ENCODE measurements at places on chromosomes 2 and 18.

- no peak for DNase-seq
Measured at GRCh38 chr2:30348825-30349224, 98.2 kb upstream of the LCLAT1 start.

GRCh38 chr2:241009601-241010530, 11.4 kb downstream of the SNED1 start:
- no peak for DNase-seq

GRCh38 chr2:10452312-10452711, 4.2 kb upstream of the ODC1 start:
- no peak for DNase-seq

- no peak for DNase-seq
Measured at GRCh38 chr2:235626658-235627057, 132.8 kb downstream of the AGAP1 start.

DNA sequence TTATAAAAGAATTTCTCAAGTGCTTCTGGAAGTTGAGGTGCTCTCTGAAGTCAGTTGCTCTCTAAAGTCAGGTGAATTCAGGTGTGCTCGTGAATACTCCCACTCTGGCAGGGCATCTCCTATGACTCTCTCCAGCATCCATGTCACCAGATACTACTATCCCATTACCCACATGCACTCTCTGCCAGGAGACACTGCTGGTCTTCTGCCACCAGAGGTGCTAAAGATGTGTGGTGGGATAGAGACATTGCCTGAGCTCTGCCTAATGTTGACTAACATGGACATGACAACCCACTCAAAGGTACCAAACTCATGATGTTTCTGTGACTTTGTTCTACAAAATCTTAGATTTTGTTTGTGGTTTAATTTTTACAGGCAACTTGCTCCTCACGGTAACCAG, 106.4 kb upstream of the HNRNPA3 start:
- DNase-seq: no peak

DNA sequence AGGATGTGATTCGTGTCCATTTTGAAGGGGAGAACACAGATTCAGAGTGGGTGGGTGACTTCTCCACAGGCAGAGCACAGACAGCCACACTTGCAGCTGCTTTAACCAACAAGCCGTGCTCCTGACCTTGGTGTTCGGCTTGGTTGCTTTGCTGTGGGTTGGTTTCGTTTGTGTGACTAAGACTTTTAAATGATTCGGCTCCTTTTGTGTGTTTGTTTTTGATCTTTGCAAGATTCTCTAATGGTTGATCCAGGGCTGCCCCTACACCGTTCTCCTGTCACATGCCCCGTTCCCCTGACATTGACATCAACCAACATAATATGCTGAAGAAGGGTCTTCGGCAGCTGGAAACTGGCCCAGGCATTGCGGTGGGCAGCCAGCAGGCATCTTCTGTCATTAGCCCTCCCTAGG, 95.9 kb upstream of the MBOAT2 start:
- no peak for DNase-seq

GRCh38 chr2:111118981-111119821, 1.5 kb upstream of the BCL2L11 start:
- no peak for DNase-seq

DNA sequence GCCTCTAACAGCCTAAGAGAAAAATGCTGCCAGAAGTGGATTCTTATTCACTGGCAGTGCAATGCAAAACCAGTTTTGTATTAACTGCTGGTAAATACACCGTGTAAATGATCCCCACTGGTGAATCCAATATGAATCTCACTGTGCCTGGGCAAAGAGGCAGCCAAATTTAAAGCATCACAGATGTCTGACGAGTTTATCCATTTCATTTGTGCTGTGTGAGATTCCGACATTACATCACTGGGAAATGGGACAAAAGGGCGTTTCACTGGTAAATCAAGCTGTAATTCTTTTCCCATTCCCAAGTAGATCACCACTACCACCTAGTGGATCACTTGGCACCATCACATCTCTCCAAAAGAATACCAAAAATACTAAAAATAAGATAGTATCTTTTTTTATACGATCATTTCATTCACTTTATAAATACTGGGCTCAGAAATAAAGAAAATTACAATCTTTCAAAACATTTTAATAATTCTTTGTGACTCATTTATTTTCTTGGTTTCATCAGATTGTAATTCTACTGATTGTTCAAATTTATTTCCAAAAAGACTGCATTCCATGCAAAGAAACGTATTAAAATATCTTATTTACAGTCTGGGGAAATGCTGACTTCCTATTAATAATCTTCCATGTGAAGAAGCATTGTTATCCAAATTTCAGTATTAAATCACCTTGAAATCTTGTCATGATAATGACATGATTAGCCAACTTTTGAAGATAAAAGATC, 125.6 kb downstream of the GRB14 start:
- no peak for DNase-seq

GRCh38 chr2:200479692-200480265, 30.1 kb downstream of the KCTD18 start:
- DNase-seq: no peak

GRCh38 chr2:192579965-192580700, 385.4 kb upstream of the TMEFF2 start:
- no peak for DNase-seq

DNA sequence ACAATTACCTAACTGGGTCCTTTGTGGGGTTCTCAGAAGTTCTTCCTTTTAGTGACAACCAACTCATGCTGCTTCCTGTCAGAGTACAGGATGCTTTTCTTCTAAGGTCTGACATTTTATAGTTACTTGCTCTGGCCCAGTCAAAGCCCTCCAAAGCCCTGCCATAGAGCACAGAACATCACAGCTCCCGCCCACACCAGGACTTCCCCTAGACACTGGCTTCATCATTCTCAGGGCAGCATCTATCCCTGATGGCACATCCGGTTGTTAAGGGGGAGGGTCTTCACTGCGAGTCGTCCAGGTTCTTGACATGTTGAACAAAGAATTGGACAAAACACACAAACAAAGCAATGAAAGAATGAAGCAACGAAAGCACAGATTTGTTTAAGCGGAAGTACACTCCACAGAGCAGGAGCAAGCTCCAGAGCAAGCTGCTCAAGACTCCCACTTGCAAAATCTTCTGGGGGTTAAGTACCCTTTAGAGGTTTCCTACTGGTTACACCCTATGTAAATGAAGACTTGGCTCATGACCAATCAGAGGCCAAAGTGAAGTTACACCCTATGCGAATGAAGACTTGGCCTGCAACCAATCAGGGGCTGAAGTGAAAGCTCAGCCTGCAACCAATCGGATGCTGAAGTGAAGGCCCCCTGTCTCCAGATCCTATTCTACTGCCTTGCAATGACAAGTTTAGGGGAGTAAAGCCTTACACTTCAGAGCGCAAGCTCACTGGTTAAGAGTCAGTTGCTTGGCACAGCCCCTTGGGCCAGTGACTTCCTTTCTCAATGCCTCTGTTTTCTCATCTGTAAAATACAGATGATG, 79.0 kb downstream of the HDAC4 start:
- DNase-seq: no peak

DNA sequence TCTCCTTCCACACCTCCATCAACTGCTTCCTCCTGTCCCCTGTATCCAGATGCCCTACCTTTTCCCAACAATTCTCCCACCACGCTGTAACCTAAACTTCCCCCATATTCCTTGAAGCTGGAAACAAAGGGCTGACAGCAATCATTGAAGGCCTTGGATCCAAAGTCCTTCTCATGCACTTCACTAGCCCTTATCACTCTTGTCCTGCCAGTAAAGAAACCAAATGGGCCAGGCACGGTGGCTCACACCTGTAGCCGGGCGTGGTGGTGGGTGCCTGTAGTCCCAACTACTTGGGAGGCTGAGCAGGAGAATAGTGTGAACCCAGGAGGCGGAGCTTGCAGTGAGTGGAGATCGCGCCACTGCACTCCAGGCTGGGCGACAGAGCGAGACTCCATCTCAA, 11.9 kb upstream of the ADNP2 start:
- no peak for DNase-seq

GRCh38 chr2:68340226-68341061, 20.7 kb upstream of the CNRIP1 start:
- DNase-seq: no peak

GRCh38 chr18:9809697-9810096, 76.1 kb upstream of the TXNDC2 start:
- no peak for DNase-seq

- no peak for DNase-seq
Measured at GRCh38 chr2:10500601-10501361, 52.7 kb upstream of the ODC1 start.

GRCh38 chr2:163247156-163247846, 408.7 kb upstream of the KCNH7 start:
- no peak for DNase-seq

- no peak for DNase-seq
Measured at GRCh38 chr18:54233228-54233625, 8.8 kb upstream of the MBD2 start.

- no peak for DNase-seq
Measured at GRCh38 chr2:173751245-173751975, 213.8 kb downstream of the SP3 start.

GRCh38 chr18:11025671-11026070, 123.7 kb downstream of the PIEZO2 start:
- DNase-seq: no peak

Measured in T-helper 22 cell (primary cell).